GM10248 (cell line): ENCODE measurements at places on chromosomes 16 and 17.

GRCh38 chr17:50347894-50348291 lies 2.0 kb downstream of the XYLT2 start:
- DNase-seq: no peak

DNA sequence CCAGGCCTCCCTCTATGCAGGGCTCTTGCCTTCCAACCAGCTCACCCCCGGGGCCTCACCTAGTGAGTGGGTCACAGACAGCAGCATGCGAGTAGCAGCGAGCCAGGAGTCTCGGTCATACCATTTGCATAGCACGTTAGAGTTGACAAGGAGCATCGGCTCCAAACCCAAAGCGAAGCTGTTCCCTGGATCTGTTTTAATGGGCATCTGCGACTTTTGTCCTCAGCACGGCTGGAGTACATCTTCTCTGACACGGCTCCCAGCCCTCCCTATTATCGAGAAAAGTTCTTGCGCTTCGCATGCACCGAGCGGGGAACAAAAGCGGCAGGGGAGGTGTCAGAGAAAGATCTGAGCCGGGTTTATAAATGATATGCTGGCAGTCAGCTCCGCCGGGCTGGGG lies 253.3 kb downstream of the MAF start:
- DNase-seq: no peak

DNA sequence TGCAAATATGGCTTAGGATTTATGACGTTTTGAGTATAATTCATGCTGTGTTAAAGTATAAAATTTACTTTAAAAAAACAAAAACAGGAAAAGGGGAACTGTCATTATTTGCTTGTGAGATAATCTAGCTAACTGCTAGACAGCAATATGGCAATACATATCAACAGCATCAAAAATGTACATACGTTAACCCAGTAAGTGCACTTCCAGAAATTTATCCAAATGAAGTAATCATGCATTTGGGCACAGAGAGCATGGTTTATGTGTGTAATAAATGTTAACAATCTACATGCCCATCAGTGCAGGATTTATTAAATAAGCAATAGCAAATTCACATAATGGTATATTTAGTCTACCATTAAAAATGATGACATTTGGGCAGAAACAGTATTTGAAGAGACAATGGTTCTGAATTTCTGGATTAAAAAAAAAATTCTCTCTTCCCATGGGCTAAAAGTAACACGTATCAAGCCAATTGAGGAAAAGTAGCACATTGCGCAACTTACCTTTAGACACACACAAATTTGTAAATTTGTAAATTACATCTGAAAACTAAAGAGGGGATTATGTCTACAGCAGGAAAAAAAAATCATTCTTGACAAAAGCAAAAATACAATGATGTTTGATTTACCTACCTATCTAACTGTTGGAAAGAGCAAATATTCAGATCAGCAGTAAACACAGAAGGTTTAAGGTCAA lies 80.2 kb downstream of the CACNG1 start:
- no peak for DNase-seq

DNA sequence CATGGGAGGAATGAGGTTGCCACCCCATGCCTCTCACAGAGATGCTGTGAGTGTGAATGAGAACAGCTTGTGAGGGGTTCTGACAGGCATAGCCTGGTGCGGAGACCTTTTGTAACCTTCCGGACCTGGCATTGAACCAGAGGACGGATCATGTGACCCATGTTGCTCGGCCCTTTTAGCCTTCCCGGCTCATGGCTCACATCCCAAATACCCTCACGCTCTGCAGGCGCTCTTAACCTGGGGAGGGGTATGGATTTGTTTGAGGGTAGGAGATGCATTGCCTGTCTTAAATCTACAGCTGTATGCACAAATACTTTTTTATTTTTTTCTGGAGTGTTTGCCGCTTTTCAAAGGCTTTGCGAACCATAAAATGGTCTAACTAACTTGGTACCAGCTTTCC lies 102.4 kb upstream of the CRHR1 start:
- DNase-seq: no peak

DNA sequence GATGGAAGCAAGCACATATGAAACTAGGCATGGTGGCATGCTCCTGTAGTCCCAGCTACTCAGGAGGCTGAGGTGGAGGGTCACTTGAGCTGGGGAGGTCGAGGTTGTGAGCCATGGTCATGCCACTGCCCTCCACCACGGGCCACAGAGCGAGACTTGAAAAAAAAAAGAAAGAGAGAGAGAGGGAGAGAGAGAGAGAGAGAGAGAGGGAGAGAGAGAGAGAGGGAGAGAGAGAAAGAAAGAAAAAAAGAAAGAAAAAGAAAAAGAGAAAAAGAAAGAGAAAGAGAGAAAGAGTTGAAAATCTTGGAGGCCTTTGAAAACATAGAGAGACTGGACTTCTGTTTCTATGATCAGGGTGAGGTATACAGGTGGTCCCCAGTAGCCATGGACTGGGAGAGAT lies 15.4 kb upstream of the ARL4D start:
- no peak for DNase-seq

DNA sequence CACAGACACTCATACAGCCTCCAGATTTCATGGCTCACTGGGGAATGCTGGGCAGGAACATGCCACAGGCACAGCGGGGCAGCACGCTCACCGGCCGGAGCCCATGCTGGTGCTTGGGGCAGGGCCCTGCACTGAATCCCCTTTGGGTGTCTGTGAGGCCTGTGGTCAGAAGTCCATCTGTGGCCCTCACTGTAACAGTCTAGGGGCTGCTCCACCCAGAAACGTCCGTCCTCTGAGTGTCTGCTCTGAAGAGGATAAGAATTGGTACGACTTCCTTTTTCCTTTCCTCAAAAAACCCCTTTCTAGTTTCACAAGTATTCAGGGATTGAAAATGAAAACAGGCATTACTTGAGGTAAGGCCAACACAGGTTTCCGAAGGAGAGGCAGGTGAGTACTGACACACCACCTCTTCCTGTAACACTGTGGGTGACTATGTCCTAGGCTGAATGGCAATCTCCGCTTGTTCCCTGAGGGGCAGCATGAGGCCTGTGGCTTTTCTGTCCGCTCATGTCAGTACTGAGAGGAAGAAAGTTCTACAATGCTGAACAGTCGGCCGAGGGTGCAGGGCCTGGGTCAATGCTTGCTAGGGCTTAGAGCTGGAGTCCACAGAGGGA lies 42.5 kb downstream of the TMEM11 start:
- DNase-seq: peak; percentile 70

DNA sequence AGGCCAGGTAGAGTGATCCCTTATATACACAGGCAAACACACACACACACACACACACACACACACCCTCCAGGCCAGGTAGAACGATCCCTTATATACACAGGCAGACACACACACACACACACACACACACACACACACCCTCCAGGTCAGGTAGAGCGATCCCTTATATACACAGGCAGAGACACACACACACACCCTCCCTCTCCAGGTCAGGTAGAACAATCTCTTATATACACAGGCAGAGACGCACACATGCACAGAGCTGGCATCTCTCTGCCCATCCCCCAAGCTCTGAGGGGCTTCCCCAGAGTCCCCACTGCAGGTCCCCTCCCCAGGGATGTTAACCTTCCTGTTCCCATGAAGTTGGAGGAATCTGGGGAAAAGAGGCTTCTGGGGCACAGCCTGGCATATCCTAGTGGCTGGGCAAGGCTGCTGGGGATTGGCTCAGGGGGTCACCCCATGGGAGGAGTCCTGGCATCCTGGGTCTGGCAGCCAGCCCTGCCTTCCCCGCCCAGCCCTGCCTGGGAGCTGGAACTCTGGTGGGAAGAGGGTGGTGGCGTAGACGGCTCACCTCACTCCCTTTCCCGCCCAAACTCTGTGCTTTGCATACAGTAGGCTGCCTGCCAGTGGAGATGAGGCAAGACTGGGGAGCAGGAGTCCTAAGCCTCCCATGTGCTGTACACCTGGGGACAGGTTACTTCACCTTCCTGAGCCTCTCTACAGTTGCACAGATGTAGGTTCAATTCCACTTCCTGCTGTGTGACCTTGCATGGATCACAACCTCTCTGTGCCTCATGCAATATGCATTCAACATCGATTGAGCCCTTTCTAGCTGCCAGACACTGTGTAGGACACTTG lies 41.8 kb downstream of the TEKT5 start:
- DNase-seq: no peak

- no peak for DNase-seq
Observed at GRCh38 chr17:66459811-66460270, 157.4 kb downstream of the PRKCA start.

DNA sequence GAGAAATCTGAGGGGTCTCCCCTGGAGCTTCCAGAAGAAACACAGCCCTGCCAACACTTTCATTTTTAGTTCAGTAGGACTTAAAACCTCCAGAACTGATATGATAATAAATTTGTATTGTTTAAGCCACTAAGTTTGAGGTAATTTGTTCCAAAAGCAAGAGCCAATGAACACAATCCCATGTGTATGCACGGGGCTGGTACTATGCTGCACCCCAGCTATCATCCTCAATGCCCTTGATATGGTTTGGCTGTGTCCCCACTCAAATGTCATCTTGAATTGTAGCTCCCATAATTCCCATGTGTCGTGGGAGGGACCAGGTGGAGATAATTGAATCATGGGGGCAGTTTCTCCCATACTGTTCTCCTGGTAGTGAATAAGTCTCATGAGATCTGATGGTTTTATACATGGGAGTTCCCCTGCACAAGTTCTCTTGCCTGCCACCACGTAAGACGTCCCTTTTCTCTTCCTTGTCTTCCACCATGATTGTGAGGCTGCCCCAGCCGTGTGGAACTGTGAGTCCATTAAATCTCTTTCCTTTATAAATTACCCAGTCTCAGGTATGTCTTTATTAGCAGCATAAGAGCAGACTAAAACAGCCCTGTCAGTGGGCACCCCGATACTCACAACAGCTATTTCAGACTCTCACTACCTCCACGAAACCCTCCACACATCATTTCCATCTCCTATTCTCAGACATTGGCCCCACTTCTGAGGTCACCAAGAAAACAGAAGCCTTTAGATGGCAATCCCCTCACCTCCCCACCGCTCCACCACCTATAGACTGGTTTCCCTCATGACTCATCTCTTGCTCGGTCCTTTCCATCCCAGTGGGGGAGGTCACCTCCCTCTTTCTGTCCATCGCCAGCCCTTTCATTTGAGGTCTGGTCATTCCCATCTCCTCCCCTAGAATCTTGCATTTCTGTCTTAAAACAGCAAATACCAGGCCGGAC lies 8.9 kb upstream of the CACNG1 start:
- DNase-seq: peak; percentile 73

- DNase-seq: no peak
Observed at GRCh38 chr17:67017910-67018309, 26.4 kb upstream of the CACNG1 start.

- DNase-seq: no peak
Observed at GRCh38 chr17:36934692-36935630, 2.3 kb upstream of the LHX1 start.

DNA sequence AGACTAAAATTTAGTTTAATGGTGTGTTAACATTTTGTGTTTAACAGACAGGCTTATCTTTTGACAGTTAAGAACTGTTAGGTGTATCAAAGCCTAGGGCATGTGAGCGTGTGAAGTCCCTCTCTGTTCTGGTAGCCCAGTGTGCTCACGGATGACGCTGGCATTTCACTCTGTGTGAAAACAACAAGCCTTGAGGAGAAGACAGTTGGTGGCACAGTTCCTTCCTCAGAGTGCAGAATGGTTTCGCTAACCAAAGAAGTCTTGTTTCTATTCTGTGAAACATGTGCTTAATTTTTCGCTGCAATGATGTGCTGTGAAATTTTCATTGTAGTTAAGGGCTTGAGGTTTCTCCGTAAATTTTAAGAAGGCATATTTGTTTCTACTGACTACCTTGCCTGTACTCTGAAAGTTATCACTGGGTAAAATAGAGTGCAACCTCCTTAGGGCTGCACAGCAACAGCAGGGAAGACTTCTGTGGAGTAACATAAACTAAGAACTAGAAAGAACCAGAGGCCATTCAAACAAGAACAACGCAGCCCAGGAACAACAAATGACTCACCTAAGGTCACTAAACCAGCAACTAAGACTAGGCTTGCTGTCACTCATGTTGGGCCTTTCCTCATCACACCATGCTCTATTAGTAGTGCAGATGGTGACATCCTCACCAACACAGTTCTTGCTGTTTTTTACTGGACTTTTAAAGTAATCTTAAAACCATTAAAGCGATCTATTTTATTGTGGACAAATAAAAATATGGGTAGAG lies 33.4 kb downstream of the BRD7 start:
- no peak for DNase-seq

- DNase-seq: no peak
Observed at GRCh38 chr17:17376362-17376761, 73.2 kb downstream of the NT5M start.

- peak; percentile 91 for DNase-seq
Observed at GRCh38 chr16:88681709-88682451, 4.4 kb downstream of the SNAI3 start.

GRCh38 chr16:22705799-22706198 lies 108.2 kb upstream of the HS3ST2 start:
- DNase-seq: no peak

GRCh38 chr16:54389836-54390494 lies 103.4 kb upstream of the IRX3 start:
- no peak for DNase-seq

GRCh38 chr16:66616592-66616991 lies 12.1 kb downstream of the CMTM3 start:
- no peak for DNase-seq

DNA sequence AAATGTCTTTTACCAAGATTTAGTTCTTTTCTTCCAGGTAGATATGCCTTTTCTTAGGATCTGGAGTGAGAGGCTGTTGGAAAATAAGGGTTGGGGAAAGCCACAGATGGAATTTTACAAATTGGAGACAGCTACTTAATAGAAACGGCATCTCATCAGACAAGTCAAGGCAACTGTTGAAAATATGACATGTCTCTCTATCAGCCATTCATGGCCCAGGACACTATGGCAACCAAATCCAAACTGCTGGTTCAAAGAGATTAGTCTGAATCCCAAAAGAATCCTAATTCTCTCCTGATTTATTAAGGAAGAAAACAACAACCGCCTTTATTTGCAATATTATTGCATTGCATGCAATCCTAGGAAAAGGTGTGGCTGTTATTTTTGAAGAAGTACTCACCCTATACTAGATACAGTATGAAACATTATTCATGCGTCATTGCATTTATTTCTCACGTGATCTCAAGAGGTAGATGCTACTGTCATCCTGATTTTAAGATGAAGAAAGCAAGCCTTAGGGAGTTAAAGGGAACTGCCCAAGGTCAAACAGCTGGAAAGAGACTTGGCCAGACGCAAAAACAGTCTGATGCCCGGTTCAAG lies 12.6 kb upstream of the CEP20 start:
- no peak for DNase-seq
